Stimulated activated CD8-positive, alpha-beta memory T cell treated with anti-CD3 and anti-CD28 coated beads, Interleukin-2, amount 100 ng/mL, for 1 hour (primary cell): ENCODE measurements at places on chromosomes 16 and 17.

- DNase-seq: no peak
Observed at GRCh38 chr17:47872651-47873161, 21.7 kb upstream of the SP6 start.

- no peak for DNase-seq
Observed at GRCh38 chr17:66353937-66354401, 51.6 kb downstream of the PRKCA start.

DNA sequence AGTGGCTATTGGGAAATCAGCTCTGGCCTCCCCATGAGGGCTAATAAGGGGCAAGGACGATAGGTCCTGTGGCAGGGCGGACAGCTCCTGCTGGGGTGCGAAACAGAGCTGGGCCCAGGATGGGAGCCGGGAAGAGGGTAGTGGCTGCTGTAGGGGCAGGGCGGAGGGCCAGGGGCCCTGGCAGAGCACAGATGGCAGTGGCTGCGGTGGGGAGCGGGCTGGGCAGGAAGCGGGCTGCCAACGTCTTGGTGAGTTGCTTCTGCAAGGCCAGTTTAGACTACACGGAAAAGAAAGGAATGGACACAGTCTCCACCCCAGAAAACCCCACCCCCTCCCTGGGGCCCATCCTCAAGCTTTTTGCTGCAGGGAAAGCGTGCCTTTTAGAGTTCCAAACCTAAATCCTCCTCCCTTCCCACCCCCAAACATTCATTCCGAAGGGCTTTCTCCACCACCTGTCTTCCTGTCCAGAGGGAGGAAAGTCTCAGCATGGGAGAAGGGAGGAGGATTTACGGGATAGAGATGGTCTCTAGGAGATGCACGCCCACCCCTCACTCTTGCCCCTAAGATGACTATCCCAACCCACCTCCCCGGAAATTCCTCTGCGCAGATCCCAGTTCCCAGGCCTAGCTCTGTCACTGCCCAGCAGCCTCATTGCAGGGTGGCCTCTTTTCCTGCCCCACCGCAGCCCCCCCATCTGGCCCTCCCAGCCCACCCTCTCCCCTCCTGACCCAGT, 7.1 kb downstream of the NKIRAS2 start:
- no peak for DNase-seq

GRCh38 chr17:81482673-81483072, 29.9 kb downstream of the ACTG1 start:
- DNase-seq: no peak

- peak; percentile 40 for DNase-seq
Observed at GRCh38 chr17:27471321-27472269, 15.3 kb downstream of the KSR1 start.

DNA sequence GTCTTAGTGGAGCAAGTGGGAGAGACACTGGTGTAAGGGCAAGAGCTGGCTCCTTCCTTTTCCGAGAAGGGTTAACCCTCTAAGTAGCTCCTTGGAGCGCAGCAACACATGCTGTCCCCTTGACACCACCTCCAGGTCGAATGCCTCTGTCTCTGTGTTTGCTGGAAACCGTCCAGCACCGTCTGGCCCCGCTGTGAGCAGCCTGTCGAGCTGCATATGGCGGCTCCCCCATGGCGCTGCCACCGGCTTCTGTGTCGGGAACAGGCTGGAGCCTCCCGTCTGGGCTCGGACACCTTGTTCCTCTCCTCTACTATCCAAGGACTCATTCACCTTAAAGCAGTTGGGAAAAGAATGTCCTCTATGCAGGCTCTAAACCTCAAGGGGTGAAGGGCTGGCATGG, 28.9 kb upstream of the WSCD1 start:
- no peak for DNase-seq
